NB4 (cell line): ENCODE measurements at places on chromosomes 7 and 10.

GRCh38 chr7:45690762-45691150 is 116.6 kb downstream of the ADCY1 start:
- DNase-seq, result no peak

GRCh38 chr7:125032943-125033342 is 103.3 kb upstream of the POT1 start:
- no peak for DNase-seq

GRCh38 chr10:60208676-60209269 is 180.9 kb downstream of the ANK3 start:
- DNase-seq, result peak; percentile 32

DNA sequence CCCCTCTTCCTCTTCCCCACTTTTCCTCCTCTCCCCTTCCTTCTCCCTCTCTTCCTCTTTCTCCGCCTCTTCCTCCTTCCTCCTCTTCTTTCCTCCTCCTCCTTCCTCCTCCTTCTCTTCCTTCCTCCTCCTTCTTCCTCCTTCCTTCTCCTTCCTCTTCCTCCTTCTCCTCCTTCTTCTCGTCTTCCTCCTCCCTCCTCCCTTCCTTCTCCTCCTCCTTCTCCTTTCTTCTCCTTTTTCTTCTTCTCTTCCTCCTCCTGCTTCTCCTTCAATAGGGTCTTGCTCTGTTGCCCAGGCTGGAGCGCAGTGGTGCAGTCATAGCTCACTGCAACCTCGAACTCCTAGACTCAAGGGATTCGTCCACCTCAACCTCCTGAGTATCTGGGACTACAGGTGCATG is 56.9 kb downstream of the PALD1 start:
- DNase-seq, result no peak

GRCh38 chr7:115356139-115356746 is 434.3 kb downstream of the MDFIC start:
- DNase-seq, result peak; percentile 47

GRCh38 chr7:87424075-87424474 is 51.4 kb downstream of the ABCB4 start:
- DNase-seq, result peak; percentile 28

DNA sequence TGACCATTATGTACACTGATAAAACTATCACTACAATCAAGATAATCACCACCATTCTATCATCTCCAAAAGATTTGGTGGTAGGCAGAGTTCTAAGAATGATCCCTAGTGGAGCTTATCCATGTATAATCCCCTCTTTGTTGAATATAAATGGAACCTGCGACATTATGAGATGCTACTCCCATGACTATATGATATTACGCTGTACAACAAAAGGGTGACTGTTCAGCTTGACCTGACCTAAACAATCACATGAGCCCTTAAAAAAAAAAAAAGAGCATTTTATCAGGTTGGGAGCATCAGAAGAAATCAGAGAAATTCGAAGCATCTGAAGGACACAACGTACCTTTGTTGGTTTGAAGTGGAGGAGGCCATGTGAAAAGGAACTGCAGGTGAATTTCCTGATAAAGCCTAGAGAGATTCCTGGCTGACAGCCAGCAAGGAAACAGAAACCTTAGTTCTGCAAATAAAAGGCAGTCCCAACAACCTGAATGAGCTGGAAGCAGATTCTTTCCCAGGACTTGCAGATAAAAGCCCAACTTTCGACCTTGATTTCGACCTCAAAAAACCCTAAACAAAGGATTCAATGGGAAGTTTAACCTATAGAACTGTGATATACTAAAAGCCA is 270.7 kb downstream of the ADRA2A start:
- no peak for DNase-seq

- DNase-seq, result no peak
Observed at GRCh38 chr7:3188946-3189345, 112.1 kb upstream of the SDK1 start.

GRCh38 chr10:72081210-72081609 is 7.1 kb downstream of the SPOCK2 start:
- no peak for DNase-seq

DNA sequence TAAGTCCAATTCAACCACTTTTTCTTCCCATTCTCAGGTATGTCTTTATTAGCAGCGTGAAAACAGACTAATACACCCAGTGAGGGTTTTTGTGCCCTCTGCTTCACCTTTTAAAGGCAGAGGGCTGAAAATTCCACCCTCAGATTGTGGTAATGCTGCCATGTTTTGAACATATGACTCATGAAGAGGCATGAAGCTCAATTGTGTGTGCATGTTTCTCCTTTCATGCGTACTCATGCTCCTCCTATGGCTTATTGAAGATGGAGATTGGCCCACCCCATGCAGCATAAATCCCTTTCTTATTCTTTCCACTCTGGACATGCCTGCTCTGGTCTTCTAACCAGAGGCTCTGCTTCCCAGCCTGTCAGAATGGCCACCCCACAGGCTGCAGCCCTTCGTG is 168.0 kb upstream of the PRKCQ start:
- DNase-seq, result no peak

DNA sequence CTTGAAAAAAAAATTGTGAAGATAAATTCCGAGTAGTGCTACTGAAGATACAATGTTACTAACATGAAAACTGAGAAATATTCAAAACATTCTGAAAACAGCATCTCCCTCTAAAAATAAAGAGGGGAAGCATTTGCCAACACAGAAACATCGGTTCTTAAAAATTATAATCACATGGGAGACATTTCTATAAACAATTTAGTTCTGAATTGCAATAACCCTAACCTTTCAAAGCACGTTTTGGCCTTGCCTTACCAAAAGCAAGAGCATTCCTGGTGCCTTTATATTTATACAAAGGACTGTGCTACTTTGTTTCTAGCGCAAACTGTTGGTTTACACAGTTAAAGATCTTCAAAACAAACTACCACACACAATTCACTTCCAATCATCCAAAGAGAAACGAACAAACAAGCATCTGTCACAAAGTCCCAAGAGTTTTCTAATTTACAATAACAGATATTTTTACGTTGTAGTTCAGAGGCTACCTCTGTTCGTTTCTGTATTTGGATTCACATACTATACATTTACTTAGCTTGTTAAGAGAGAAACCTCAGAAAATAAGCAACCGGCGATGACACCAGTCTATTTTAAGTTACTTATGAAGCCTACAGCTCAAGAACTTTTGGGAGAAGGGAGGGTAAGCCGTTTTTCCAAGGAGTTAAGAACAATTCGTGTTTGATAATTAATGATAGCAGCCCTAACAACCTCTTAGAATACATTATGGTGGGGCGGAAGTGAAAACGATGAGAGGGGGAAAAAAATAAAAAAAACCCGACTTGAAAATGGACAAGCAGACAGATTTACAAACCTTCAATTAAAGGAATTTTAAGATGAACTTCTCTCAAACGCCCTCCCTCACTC is 1.3 kb downstream of the ABI1 start:
- DNase-seq, result no peak

DNA sequence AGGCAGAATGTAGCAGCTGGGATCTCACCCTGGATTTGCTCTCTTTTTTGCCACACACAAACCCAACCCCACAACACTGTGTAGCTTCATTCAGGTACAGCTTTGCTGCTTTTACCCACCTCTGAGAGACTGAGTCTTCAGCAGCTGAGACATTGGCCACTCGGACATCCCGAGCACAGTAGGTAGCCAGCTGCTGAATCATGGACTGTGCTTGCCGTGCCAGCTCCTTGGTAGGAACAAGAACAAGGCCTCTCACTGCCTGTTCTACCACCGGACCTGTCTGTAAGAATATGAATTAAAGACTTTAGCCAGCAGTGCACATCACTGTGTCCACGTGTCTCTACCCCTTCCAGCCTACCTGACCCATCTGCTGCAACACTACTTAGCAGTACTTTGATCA is 937 bp downstream of the DDX56 start:
- no peak for DNase-seq

GRCh38 chr10:30494558-30494957 is 60.6 kb downstream of the MAP3K8 start:
- peak; percentile 28 for DNase-seq

GRCh38 chr7:106179256-106179655 is 67.1 kb upstream of the SYPL1 start:
- no peak for DNase-seq

- peak; percentile 98 for DNase-seq
Observed at GRCh38 chr7:143375298-143376034, 5.7 kb upstream of the ZYX start.

- no peak for DNase-seq
Observed at GRCh38 chr7:49244543-49244942, 320.2 kb downstream of the CDC14C start.

DNA sequence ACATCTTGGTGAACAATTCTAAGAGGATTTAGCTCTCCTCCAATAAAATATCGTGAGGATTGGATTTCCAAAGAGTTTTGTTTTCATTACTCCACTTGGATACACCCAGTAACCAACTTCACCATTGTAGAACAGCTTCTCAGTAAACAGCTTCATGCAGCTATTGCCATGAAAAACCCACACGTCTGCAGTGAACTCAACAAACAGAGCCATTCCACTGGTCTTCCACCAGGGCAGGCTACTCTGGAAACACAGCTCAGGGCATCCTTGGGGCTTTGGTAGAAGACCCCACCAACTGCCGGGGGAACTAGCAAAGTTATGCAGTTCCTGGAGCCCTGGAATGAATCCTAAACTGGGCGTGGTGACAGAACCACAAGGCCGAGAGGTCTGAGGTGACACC is 77.4 kb downstream of the CALN1 start:
- DNase-seq, result no peak

DNA sequence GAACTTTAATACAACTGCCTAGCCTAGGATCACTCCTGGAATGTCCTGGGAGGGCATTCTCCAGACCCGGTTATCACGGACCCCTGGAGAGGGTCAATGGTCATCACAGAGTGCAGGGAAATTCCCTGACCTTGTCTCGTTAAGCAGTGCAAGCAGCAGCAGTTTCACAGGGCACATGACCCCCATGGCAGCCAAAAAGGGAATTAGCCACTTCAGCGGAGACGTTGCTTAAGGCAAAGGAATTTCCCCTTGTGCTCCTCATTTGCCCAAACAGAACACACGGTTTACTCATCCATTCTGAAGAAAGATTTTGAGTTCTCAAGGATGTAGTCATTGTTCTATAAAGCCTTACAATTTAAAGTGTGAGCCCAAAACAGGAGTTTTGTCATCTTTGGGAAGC is 260.3 kb downstream of the SNX13 start:
- no peak for DNase-seq

DNA sequence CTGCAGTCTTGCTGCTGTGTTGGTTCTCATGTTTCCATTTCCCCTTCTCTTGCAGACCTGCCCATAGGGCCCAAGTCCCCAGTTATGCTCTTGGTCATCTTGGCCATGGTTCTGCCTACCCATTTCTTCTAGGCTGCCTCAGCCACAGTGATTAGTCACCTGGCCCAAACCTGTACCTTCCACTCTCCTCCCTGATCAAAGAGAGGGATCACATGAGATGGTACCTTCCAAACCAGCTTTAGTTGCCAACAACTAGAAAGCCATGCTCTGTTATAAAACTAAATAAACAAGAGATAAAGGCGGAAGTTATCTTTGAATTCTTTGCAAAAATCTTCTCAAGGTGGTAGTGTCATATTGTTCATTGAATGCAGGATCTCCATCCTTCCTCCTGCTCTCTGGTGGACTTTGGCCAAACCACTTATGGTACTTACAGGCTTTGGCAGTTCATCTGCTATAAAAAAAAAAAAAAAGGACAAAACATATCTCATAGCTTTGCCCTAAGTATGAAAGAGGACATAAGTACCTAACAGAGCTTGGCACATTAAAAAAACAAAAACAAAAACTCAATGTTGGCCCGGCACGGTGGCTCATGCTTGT is 25.8 kb downstream of the TACC2 start:
- DNase-seq, result no peak

DNA sequence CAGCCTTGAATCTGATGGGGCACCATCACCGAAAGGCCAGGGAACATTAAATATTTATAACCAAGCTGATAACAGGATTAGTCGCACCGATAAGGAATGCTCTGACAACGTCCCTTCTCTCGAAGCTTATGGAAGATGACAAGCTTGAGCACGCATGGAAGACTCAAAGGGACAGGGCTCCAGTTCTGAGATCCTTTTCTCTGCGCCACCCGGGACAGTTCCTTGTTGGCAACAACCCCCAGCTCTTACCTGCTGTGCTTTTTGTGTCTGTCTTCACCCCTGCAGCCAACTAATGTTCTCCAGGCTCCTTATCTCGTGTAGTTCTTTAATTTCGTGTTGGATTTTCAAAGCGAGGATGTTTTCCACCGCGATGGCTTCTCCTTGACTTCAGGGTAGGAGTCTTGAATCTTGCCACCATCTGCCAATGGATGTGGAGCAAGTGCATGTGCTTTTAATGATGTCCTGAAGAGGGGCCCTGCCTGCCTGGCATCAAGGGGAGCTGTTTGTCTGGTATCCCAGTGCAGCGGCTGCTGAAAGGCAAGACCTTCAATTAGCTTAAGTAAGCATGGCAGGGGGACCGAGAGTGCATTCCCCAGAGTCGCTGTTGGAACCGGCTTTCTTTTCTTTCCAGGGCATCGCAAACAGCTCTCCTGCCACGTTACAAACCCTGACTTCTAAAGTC is 354 bp upstream of the FERD3L start:
- no peak for DNase-seq

DNA sequence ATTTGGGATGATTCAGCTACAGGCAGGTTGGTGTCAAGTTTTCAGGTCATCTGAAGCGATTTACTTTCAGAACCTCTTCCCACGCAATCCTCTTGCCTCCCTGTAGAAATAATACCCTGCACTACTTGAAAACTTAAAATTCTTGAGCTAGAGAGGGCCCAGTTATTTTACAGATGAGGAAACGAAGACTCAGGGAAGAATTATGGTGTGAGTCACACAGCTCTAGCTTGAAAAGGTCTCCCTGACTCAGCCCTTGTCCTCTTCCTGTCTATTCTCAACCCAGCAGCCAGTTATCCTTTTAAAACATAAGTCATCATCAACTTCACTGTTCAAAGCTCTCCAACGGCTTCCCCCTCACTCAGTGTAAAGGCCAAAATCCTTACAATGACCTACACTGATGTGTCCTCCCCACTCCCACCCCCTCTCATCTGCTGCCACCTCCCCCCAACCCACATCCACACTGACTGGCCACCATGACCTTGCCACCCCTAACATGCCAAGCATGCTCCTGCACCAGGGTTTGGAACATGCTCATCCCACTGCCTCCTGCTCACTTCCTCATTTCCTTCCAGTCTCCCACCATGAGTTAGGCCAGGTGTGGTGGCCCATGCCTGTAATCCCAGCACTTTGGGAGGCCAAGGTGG is 3.4 kb downstream of the DNMBP start:
- peak; percentile 83 for DNase-seq

DNA sequence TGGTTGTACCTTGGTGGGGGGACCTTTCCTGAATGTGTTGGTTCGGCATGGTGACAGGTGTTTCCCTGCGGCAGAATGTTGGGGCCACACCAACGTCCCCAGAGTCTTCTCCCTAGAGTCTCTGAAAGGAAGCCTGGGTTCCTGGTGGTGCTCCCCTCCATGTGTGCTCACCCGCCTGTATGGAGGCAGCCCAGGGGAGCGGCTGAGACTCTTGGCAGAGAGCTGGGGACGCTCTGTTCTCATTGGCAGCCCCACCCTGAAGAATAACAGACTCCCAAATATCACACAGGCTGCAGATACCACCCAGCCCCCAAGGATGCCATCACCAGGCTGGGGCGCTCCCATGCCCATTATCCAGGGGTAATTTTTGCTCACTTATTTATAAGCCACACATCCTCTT is 34.8 kb downstream of the CHST12 start:
- no peak for DNase-seq
